ENCODE measurements at places on chromosomes 5 and 9.

DNA sequence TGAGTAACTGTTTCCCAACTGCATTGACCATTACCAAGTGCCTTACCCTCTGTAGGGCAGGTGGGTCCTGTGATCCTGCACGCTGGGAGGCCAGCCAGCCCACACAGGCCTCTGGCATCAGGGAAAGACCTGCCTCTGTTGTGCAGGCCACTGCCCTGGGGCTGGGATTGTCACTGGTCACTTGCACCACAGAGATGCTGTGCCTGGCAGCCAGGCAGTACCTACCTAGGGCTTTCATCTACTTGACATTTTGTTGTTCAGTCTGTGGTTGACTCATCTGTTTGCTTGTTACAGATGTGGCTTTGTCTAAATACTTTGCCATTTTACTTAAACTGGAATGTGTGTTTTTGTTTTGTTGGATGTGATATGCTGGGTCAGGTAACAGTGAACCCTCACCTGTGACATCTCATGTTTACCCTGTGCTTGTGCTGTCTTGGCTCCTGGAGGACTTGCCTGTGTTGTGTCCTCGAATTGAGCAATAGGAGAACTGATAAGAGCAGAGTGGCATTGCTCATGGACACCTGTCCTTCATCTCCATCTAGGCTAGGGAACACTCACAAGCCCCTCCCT is 32.8 kb downstream of the SECISBP2 start:
- no peak for DNase-seq

- DNase-seq, result no peak
Measured at GRCh38 chr9:123453076-123453667, 97.2 kb downstream of the CRB2 start.

DNA sequence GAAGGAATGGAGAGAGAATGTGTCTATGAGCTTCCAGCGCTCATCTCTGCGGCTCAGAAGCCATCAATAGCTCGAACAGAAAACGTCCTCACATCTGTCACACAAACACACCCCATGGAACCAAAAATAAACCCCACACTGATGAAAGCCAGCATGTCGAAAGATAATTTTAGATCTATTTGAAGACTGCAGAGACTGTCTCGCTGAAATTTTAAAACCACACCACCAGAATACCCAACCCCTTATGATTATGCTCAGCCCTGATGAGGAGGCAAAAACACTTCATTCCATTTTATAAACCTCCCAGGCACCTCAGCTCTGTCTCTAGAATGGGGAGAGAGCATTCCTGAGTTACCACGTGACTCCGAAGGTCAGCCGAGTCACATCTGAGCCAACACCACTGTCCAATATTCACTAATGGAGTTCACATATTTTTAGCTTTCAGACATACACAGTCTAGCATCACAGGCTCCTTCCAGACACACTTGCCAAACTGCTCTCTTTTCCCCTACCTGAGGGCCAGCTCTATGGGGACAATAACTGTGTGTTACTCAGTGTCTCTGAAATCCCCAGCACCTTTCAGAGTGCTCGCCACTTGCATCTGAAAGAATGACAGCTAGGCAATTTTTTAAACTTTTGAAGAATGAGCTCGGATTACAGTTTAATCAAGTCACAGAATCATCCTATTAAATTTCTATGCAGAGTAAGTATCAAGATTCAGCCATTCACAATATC is 63.2 kb downstream of the SERINC5 start:
- DNase-seq, result no peak

DNA sequence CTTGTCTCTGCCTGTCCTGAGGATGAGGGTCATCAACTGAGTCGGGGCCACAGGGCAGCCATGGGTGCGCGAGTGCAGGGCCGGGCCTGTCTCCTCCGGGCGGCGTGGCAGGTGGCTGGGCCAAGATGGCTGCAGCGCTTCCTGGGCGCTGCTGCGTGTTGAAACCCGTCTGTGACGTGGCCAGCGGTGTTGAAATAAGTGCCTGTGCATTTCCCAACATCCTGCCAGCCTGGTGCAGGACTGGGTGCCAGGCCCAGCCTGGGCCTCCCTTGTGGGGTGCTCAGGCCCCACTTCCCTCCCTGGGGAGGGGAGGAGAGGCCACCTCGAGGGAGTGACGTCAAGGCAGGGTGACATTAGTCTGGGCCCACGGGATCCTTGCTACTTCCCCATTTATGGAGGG is 45.5 kb downstream of the RXRA start:
- no peak for DNase-seq

DNA sequence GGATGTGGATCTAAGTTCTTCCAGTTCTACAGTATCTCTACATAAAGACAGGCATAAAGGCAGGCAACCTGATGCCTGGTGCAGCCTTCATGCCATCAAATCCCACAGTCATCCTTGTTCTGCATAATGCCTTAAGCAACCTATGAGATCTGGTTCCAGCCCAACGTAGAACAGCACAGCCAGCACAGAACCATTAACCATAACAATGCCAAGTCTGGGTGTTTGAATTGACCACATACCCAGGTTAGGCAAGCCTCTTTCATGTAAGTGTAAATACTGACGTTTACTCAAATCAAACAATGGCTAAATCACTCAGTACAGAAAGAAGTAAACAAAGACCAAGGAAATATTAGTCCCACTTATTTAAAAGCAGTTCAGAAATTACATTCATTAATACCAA is 195.0 kb downstream of the ADAMTSL1 start:
- no peak for DNase-seq

DNA sequence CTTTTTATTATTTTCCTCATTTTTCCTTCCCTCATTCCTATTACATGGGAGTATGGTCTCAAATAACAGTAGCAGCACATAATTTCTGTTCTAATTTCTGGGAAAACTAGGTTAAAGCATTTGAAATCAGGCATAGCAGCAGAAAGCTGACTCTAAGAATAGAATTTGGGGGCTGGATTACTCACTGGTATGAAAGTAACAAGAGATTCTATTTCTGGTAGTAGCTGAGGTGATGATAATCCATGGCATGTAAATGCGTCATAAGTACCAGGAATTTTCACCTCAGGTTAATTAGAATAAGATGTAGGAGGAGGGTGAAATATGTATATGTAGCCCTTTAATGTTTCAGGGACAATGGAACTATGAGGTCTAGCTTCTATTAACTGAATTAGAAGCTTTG is 662.0 kb downstream of the PTPRD start:
- no peak for DNase-seq

DNA sequence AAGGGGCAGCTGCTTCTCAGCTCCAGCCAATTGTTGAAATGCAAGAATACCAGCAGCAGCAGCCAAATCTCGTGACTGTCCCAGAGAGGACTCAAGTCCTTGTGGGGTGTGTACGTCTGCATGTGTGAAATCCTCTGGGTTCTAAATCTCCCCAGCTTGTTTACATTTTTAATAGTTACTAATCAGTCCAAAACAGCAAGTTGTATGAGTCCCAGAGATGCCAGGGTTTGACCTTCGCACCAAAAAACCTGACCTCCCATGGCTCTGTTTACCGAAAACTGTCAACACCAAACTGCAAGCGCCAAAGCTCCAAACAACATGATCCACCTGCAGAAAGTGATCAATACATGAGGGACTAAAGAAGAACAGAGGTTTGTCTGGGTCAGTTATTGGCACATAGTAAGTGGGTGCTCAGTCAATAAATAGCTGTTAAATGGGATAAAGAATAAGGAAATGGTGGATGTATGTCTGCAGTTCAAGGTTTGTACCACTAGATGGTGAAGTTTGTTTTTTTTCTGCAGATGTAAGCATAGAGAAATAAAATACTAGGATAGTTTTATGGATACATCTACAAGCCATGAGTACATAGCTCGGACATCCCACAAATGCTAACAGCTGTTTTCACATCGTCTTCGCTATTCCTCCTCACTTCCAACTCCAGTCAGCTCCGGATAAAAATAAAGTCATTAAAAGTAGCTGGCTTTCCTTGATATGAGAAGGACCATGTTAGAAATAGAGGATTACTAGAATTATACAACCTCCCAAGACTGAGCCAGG is 85.3 kb upstream of the ADRB2 start:
- no peak for DNase-seq

DNA sequence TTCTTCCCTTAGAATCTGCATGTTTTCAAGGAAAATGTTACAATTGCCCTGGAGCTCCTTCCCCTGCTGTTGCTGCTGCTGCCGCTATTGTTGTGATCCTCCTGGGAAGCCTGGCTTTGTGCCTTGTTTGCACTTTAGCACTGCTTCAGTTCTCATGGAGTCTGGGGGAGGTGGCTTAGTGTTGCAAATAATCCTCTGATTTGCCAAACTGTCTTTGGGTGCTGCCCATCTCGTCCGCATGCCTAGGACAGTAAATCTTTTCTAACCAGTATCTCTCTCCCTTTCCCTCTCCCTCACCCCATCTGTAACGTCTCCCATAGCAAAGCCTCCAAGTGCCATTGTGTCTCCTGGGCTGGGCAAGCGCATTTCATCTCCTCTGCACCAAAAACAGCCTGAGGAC is 30.3 kb downstream of the FAM240B start:
- DNase-seq, result no peak

GRCh38 chr5:125310749-125311148 is 564.3 kb upstream of the ZNF608 start:
- DNase-seq, result no peak

DNA sequence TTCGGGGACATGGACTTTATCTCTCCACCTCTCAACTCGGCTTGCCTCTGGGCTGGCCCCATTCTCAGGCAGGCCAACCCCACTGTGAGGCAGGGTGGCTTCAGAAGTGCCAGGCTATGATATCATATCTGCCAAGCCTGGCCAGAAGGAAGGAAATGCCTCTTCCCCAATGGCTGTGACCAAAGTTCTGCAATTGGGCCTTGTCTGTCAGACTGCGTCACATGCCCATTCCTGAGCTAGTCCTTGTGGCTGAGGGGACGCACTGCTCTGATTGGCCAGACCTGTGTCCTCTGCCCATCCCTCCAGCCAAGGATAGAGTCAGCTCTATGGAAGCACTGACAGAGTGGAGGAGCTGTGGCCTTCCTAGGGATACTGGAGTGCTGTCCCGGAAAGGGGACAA is 11.9 kb downstream of the SMIM23 start:
- no peak for DNase-seq

- DNase-seq, result no peak
Measured at GRCh38 chr9:136434580-136435169, 5.0 kb downstream of the INPP5E start.

DNA sequence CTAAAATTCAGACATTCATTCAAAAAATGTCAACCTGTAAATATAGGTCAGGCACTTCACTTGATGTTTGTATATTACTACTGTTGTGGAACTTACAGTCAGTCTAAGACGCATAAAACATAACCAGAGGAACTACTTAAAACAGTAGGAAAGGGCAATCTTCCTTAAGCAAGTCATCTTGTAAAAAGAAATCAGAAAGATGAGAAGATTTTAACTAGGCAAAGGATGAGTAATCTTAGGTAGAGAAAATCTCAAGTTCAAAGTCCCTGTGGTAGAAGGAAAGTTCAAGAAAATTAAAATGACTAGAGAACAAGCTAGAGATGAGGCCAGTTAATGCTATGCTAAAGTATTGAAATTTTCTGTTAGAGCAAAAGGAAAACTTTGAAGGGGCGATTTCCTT is 152.4 kb downstream of the RAPGEF6 start:
- no peak for DNase-seq

- DNase-seq, result no peak
Measured at GRCh38 chr5:146218168-146218567, 14.8 kb downstream of the RBM27 start.

DNA sequence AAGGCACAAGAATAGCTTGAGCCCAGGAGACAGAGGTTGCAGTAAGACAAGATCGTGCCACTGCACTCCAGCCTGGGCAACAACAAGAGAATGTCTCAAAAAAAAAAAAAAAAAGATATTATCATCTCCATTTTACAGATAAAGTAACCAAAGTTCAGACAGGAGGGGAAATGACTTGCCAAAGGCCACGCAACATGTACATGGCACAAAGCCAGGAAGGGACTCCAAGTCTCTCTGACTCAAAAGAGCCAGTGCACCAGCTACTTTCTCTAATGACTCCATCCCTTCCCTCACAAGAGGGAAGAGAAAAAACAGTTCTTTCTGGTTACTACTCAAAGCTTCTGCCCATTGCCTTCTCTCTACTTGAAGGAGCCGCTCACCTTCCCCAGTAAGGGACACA is 34.1 kb downstream of the SIL1 start:
- DNase-seq, result no peak

DNA sequence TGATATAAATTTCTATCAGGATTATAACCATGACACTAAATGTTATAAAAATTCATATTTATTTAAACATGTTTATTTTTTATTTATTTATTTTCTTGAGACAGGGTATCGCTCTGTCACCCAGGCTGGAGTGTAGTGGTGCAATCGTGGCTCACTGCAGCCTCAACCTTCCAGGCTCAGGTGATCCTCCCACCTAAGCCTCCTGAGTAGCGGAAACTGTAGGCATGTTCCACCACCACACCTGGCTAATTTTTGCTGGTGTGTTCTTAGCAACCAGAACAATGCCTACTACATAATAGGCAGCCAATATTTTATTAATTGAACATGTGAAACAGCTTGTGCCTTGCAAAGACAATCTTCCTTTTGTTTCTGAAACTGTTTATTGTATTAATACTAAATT is 6.5 kb upstream of the PTBP3 start:
- no peak for DNase-seq

GRCh38 chr5:133122711-133123110 is 70.9 kb downstream of the HSPA4 start:
- no peak for DNase-seq

DNA sequence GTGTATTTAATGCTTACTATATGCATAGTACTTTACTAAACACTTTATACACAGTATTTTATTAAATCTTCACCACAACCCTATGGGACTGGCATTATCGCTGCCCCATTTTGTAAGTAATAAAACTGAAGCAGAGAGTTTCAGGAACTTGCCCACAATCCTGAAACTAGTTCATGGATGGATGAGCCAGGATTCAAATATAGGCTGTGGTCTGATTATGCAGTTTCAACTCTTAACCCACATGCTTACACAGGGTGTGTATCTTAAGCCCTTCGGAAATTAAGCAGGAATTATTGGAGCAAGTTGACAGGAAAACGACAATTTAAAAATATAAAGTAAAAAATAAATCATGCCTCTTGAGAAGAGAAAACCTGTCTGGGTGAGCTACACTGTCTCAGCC is 109.0 kb downstream of the ATP10B start:
- no peak for DNase-seq

DNA sequence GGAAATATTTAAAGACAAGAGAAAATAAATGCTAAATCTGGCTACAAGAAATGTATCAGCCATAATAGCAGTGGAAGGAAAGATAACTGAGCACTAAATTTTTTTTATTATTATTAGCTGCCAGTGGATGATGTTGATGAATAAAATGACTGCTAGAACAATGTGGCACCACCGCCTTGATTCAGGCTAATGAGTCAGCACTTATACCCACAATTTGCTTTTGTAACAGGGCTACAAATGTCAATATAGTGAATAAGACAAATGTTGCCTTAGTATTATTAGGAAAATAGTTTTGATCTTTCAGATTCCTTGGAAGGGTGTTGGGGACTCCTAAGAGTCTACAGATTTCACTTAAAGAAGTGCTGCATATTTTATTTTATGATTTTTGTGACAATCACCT is 555.2 kb upstream of the GRAMD2B start:
- no peak for DNase-seq
